ENCODE measurements at places on chromosomes 7 and 10.

DNA sequence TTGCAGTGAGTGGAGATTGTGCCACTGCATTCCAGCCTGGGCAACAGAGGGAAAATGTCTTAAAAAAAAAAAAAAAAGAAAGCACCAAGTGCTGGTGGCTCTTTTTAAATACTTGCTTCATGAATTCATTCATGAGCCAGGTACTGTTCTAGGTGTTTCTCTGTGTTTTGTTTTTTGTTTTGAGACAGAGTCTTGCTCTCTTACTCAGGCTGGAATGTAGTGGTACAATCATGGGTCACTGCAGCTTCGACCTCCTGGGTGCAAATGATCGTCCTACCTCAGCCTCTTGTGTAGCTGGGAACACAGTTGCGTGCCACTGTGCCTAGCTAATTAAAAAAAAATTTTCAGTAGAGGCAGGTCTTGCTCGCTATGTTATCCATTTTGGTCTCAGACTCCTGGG is 5.3 kb downstream of the STOX1 start:
- no peak for DNase-seq

GRCh38 chr7:44473295-44473694 is 17.2 kb downstream of the NUDCD3 start:
- no peak for DNase-seq

DNA sequence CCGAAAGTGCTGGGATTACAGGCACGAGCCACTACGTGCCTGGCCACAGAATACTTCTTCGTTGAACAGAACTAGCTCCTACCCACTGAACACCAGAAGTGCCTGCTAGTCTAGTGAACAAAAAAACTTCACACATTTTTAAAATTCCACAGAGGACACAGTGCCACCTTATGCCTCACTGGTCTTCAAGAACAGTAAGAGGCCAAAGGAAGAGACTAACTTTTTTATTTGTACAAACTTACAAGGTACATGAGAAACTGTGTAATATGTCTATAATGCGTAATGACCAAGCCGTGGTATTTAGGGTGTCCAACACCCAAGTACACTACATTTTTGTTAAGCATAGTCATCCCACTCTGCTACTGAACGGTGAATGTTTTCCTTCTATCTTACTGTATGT is 144.4 kb upstream of the PTER start:
- no peak for DNase-seq

GRCh38 chr10:48833674-48834073 is 106.0 kb downstream of the LRRC18 start:
- DNase-seq: no peak

GRCh38 chr10:102646610-102647442 is 2.5 kb downstream of the TRIM8 start:
- peak; percentile 74 for DNase-seq
